CD4-positive, alpha-beta T cell treated with Interleukin-21 for 1 hour (primary cell): ENCODE measurements at places on chromosomes 1 and 21.

DNA sequence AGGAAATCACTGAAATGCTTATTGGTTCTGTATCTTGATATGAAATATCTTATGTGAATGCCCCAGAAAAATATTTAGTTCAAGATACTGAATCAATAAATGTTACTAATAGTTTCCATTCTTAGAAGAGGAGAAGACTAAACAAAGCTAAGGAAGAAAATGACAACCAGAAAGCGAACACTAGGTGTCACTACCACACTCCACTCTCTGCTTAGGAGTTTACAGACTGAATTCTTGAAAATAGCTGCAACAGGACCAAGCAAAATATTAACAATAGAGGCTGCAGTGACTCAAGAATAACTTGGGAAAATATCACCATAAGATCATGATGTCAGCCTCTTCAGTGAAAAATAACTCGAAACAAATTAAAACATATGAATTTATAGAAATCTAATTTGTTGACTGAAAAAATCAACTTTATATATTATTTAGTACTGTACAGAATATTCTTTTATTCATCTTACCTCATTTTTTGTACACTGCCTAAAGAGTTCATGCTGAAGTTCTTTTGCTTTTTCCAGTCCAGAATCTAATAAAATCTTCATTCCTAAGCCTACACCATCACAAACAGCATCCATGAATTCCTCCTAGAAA is 61.6 kb downstream of the KIF14 start:
- peak; percentile 36 for DNase-seq

- DNase-seq: no peak
Observed at GRCh38 chr1:67687649-67688048, 2.6 kb downstream of the GADD45A start.

GRCh38 chr1:8421721-8422120 is 103.8 kb downstream of the SLC45A1 start:
- no peak for DNase-seq

GRCh38 chr1:21368515-21369289 is 71.2 kb upstream of the NBPF3 start:
- peak; percentile 67 for DNase-seq

DNA sequence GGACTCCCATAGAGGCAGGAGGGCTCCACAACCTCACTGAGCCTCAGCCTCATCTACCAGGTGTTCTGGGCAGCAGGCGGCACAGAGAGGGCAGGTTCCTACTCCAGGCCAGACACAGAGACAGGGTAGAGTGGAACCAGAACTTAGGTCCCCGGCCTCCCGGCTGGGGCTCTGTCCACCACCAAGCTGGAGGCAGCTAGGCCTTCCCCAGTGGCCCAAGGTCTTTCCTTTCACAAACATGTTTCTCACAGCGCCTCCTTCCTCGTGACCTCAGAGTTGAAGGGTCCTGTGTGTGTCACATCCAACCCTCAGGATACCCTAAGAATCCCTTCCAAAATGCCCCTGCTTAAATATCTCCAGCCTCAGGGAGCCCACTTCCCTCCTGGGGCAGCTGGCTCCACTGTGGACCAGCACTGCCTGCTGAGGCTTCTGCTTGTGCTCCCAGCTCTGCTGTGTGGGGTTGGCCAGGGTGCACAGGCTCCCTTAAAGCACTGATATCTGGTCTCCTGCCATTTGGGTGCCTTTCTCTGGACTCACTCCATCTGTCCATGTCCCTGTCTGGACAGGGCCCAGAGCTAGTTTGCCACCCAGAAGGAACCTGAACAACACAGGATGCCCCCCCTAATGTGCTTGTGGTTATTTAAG is 33.2 kb upstream of the MAGOH start:
- no peak for DNase-seq

GRCh38 chr1:116460261-116460660 is 87.2 kb downstream of the ATP1A1 start:
- DNase-seq: no peak

DNA sequence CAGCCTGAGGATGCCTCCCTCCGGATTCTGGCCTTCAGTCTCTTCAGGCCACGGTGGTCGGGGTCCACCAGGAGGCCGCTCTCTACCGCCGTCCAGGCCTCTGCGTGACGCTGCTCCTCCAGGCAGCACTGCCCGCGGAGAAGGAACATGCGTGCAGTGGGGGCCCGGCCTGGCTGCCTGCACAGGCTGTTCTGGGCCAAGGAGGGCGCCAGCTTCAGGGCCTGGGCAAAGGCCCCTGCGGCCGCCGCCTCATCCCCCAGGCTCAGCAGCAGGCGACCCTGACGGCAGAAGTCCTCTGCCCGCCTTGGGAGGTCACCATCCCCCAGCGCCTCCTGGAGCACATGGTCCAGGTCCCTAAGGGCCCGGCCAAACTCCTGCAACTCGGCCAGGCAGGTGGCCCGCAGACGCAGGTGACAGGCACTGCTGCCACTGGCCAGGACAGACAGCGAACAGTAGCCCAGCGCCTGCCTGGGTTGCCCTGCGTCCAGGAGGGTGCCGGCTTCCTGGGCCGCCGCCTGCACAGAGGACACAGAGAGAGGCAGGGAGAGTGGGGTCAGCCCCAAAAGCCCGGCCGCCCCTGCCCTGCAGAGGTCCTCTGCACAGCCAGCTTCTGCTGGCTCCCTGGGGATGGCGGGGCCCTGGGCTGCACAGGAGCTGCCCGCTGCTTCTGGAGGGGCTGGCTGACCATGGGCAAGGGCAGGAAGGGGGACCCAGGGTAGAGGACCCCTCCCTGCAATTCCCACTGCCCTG is 8.7 kb upstream of the MMEL1 start:
- DNase-seq: no peak

GRCh38 chr1:47432071-47433036 is 5.5 kb upstream of the FOXD2 start:
- DNase-seq: peak; percentile 60
